ENCODE measurements at places on chromosomes 7 and 10.

DNA sequence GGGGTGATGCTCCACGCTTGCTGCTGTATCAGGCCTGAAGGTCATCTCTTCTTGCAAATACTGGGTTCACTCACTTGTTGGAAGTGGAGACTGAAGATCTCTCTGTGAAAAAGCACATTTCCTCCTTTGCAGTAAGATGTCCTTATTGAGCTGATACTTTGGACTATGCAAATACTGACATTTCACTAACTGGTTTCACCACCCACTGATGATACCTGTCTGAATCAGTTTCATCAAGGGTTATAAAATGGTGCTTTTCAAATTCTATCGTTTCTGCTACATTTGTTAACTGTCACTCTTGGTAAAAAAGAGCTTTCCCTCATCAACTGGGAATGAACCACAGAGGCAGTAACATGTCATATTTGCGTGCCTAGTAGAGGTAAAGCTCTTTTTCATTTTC lies 35.5 kb downstream of the RAB19 start:
- no peak for DNase-seq

DNA sequence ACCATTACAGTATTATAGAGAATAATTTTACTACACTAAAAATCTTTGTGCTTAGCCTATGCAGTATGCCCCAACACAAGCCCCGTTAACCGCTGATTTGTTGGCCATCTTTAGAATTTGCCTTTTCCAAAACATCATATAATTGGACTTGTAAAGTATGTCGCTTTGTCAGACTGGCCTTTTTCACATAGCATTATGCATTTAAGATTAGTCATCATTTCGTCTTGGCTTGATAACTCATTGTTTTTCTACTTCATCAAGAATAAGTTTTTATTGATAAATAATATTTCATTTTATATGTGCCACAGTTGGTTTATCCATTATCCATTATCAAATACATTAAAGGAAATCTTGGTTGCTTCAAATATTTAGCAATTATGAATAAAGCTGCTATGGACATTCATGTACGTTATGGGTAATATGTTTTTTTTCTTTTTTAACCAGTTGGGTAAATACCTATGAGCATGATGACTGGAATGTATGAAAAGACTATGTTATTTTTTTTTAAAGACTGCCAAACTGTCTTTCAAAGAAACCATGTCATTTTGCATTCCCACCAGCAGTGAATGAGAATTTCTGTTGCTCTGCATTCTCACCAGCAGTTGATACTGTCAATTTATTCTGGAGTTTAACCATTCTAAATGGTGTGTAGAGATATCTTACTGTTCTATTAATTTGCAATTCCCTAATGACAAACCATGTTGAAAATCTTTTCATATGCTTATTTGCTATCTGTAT lies 273.1 kb upstream of the KCND2 start:
- no peak for DNase-seq

- DNase-seq = no peak
These were observed 43.7 kb upstream of the BPGM start for GRCh38 chr7:134602881-134603451.

DNA sequence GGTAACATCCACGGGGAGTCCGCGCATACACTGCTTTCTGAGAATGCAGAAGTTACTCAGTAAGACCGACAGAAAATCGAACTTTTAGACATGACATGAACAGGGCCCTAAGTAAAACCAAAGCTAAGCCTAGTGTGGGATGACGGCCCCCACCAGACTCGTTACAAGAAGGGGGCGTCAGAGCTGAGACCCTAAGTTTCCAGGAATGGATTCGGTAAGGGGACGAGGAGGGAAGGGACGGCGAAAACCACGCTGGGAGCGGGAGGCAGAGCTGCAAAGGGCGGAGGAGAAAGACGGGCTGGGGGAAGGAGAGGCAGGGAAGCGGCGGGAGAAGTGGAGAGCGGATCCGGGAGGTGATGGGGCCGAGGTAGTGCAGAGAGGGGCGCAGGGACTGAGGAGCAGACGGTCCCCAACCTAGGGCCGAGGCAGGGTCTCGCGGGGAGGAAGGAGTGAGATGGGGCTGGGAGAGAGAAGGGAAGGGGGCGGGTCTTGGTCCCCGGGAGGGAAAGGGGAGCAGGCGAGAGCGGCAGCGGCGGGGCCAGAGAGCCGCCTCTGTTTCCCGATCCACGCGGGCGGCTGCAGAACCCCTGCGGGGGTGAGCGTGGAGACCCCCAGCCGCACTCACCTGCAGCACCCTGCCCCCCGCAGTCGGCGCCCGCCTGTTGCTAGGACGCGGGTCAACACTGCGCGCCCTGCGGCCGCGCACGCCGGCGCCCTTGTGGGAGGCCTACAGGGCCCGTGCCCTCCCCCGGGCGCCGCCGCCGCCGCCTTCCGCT lies 513 bp downstream of the ODAD2 start:
- peak; percentile 52 for DNase-seq

DNA sequence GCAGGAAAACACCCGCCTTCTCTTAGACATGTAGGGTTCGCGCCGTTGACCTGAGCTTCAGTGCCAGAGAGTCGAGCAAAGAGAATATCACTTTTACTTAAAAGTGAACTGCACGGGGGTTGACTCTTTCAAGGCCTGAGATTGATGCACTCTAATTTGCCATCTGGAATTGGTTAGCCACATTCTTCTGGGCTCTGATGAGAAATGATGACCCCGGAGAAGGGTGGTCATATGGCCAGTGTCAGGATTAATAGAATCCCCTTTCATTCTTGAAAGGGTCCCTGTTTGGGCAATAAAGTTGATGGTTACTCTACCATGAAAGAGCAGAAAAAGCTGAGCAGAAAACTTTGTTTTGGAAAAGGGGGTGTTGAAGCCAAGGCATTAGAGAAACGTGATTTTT lies 31.2 kb downstream of the GRK5 start:
- no peak for DNase-seq

DNA sequence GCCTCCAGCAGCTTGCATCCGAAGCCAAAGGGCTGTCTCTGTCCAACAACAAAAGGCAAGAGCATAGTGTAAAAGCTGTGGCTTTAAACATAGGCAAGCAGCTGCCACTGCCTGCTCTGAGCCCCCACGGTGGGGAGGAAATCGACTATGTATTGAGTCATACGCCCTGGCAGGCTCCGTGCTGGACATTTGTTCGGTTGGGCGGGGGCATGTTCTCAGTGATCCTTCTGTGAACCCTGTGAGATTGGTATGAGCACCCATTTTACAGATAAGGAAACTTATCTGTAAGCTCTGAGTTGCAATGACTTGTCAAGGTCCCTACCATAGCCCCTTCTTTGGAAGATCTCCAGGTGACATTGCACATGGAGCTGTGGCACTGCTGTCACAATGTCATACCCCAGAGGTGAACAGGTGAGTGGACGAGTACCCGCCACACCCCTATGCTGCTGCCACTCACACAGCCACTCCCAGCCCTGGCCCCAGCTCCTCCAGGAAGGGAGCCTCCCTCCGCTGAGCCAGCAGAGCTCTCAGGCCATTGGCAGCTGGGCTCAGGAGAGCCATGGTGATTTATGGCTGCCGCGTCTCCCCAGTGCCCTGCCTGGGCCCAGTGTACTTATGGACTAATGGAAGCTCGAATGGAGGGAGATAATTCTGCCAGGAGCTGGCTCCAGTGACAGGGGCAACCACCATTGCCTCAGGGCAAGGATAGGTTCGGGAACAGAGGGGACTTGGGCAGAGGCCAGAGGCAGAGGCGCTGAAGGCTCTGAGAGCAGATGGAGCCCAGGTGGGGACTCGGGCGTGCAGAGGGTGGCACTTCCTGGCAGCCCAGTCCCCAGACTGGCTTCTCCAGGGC lies 43.7 kb downstream of the UNC5B start:
- DNase-seq = no peak
